ENCODE measurements at places on chromosomes 13 and 19.

- DNase-seq = no peak
Observed at GRCh38 chr13:61664801-61665705, 249.4 kb upstream of the PCDH20 start.

DNA sequence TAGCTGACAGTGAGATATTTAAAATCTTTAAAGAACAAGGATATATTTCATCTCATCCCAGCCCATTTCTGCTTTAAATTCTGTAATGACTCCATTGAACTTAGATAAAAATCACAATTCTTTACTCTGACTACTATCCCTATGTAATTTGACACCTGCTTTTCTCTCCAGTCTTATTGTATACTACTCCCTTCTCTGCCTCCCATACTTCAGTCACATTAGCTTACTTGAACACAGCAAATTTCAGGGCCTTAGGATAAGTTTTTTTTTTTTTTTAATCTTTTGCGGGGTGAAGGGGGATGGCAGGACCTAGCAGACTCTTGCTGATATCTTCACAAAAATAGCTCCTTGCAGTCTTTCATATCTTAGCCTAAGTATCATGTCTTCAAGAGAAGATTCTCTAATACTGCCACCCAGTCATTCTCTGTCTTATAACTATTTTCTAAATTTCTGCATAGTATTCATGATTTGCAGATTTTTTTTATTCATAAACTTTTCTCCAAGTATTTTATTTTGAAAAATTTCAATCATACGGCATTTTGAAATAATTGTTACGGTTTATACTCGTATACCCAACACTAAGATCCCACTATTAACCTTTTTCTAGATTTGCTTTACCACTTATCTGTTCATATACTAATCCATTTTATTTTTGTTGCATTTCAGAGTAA lies 151.4 kb downstream of the PCCA start:
- no peak for DNase-seq

DNA sequence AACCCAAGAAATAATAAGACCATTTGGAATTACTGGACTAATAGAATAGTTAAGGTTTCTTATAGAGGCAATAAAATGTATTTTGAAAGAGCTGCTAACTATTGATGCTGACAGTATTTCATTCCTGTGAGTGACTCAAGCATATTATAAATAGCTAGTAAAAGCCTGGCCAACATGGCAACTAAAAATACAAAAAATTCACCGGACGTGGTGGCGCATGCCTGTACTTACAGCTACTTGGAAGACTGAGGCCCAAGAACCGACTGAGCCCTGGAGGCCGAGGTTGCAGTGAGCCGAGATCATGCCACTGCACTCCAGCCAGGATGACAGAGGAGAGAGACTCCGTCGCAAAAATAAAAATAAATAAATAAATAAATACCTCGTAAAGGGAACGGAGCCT lies 5.4 kb upstream of the ICAM3 start:
- DNase-seq = no peak

DNA sequence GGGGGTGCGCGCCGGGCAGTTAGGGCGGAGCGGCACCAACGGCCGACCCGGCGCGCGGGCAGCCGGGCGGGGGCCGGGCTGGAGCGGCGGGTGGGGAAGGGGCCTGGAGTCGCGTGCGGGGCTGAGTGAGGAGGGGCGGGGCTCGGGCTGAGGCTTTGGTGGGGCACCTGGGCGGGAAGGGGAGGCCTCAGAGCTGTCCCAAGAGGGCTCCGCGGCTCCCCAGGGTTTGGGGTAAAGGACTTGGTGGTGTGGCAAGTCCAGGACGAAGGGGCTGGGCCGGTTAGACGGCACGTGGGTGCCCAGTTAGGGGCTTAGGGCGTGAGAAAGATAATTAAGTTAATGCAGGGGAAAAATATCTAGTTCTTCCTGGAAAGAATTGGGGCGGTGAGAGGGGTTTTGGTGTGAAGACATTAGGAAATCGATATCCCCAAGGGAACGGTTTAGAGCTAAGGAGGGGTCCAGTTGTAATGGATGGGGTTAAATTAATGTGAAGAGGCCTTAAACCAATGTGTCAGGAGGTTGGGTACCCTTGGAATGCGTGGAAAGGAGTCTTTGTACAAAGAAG lies 496 bp downstream of the ZNF574 start:
- DNase-seq = peak; percentile 62

DNA sequence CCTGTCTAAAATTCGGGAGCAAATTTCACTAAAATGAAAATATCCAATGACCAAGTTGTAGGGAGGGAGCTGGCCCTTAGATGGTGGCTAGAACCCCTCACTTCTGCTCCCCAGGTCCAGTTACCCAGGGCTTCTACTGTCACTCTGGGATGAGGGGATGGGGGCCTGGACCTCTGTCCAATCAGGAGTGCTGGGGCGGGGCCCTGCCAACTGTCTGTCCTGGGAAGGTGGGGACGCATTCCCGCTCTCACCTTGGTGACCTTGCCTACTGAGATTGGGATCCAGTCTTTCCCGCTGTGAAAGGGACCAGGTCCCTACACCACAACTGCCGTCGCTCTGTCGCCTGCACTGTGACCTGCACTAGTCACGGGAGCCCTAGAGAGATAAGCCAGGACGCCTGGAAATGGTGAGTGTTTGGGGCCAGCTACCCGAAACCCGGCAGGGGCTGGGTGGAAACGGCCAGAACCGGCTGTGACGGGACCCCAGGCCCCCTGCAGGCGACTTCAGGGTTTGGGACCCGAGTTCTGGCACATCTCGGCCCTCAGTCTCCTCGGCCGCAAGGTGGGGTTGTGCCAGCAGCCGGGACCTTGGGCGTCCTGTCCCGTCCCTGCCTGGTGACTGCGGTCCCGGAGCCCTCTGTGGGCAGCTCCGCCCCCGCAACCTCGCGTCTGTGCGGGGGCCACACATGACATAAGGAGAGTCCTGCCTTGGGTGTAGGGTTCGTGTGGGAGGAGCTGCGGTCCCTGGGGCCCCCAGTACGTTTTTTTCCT lies 22.8 kb downstream of the ZNF20 start:
- no peak for DNase-seq

DNA sequence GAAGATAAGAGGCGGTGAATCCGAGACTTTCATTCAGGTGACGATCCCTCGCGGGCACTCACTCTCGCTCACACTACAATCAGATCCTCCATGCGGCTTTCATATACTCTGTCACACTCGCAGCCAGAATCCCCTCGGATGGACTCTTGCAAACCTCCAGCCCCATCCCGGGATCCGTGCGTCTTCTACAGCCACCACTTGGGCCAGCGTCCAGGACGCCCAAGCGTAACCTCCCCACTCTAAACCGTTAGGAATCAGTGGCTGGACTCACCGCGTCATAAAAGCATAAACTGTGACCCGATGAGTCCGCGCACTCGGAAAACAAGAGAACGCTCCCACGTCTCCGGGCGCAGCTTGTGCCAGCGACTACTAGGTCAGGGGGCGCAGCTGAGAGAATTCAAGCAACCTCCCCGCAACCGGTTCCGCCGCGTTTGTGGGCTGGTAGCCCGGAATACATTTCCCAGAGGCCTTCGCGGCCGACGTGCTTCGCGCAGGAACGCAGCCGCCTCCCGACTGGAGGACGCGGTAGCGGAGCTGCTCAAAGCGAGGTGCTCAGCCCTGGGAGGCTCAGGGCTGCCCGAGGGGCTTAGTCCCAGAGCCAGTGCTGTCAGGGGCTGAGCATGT lies 27.6 kb downstream of the ZNF607 start:
- peak; percentile 84 for DNase-seq

GRCh38 chr19:44891016-44891882 lies at the start of gene TOMM40:
TOMM40 (plus strand) TSS chr19:44891254; CDS start chr19:44891416, 162 bp downstream.
- peak; percentile 50 for DNase-seq

DNA sequence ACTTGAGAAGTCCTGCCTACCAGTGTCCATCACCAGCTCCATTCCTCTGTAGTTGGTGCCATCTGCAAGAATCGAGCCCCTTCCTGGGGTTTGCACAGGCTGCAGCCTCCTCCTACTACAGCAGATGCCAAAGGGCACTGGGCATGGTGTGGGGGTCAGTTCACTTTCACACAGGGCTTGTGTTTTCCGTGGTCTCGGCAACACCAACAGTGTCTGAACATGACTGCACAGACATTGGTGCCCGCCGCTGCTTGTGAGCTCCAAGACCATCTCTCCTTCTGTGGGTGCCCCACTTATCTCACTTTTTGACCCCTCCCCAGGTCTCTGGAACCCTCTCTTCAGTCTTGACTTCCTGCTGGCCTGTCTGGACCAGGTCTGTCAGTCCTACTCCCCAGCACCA lies 15.2 kb downstream of the ZNF446 start:
- DNase-seq = no peak

GRCh38 chr13:50712456-50712855 lies 131.0 kb downstream of the DLEU7 start:
- no peak for DNase-seq

GRCh38 chr19:39407660-39408391 lies 1.2 kb downstream of the ZFP36 start:
- DNase-seq = peak; percentile 73

DNA sequence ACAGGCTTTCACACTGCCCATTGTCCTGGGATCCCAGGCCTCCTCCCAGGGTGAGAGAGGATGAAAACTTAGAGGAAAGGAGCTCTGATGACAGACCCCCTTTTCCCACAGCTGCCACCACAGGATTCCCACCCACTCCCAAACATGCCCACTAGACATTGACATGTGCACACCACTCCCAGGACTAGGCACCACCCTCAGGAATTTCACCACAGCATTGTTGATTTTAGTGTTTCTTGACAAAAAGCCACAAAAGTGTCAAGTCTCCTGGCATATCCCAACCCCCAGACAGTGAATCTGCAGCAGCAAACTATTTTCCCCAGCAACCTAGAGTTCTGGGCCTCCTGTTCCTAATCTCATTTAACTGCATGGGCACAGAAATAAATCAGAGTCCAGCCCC lies 10.1 kb downstream of the ZNF714 start:
- DNase-seq = no peak

- no peak for DNase-seq
Observed at GRCh38 chr13:103671547-103671946, 605.3 kb upstream of the SLC10A2 start.

- DNase-seq = no peak
Observed at GRCh38 chr13:44514278-44514677, 61.9 kb downstream of the TSC22D1 start.

DNA sequence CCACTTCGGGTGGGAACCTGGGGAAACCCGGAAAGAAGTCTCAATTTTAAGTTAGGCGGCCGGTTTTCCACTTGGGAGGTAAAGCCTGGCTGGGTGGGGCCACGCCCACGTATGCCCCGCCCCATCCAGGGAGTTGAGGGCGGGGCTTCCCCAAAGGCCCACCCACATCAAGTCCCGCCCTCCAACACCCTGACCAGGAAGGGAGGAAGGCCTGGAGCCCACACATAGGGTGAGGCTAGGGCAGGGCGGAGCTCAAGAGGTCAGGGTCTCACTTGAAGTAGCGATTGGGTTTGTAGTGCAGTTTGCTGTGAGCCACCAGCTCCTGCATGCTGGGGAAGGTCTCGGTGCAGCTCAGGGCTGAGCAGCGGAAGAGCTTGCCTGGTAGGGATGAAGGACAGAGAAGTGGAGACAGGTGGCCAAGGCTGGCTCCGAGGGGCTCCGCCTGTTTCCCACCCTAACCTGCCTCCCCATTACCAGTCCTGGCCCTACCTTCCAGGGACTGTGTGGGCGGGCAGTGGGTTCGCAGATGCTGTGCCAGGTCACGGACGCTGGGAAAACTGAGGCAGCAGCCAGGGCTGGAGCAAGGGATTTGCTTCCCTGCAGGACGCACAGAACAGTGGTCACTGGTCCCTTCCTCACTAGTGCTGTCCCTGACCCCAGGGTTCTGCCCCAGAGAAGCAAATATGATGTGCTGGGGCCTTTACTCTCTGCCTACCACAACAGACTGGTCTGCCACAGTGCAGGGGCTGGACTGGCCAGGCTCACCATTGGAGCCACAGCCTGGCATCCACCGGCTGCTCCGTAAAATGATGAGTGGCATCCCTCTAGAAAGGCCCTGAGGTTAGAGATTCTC lies 1.6 kb downstream of the ZNF414 start:
- peak; percentile 65 for DNase-seq

DNA sequence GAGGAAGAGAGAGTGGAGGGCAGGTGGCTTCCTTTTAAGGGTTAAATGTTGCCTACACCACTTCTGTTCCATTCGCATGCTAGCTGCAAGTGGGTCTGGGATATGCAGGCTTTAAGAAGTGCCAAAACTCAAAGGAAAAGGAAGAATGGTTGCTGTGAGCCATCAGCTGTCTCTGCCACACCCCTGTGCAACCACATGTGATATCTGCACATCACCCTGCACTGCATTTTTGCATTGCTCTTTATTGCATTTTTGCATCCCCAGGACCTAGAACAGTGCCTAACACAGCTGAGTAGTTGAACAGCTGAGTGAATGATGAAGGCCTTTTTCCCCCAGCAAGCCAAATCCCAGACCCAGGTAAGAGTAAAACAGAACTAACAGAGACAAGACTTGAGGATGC lies 136.1 kb downstream of the ZIC5 start:
- DNase-seq = no peak

DNA sequence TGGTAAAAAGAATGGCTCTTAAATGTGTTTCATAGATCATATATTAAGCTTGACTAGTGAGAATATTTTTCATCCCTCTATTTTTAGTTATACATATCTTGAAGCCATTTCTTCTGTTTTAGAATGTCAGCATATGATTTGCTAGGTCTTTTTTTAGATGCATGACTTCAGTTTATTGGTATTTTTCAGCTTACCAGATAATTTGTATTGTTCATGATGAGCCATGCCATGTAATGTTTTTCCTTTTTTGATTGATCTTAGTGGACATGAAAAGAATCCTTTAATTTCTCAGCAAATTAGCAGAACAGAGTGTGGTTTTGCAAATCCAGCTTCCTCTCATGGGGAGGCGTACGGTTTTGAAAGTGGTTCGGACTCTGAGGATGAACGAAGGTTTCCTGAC lies 168.5 kb downstream of the LMO7 start:
- no peak for DNase-seq

DNA sequence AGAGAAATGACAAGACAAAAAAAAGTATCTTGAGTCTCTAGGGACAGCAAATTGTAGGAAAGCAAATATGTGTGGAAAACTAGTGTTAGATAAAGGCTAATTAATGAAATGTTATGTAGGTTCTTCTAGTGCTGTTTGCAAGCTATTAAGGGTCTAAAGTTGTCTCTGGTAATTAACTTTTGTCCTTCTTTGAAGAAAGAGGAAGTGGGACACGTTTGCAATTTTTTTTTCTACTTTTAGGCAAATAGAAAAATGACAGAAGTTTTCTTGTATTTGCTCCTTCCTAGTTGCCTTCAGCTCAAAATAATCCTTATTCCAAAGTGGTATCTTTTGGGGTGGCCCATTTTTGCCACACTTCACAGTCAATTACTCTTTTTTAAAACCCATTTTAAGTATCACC lies 1877.7 kb upstream of the PRR20A start:
- DNase-seq = no peak

Measured in stimulated activated CD8-positive, alpha-beta memory T cell treated with anti-CD3 and anti-CD28 coated beads, Interleukin-4, amount 100 ng/mL, for 48 hours (primary cell).